Left ventricle myocardium superior (tissue), 1 donor: ENCODE measurements at places on chromosomes 4 and X. TPM values are rescaled to one million over a fixed set of nuclear protein-coding genes. Genes with fewer than 3 reads are reported as not detected.

- DNase-seq = no peak
These were observed 212.5 kb upstream of the NDST3 start for GRCh38 chr4:117821834-117822233.

- no peak for DNase-seq
These were observed 7.9 kb downstream of the BDH2 start for GRCh38 chr4:103091601-103092223.

TMPRSS11B gene
- total RNA-seq = not detected

DNA sequence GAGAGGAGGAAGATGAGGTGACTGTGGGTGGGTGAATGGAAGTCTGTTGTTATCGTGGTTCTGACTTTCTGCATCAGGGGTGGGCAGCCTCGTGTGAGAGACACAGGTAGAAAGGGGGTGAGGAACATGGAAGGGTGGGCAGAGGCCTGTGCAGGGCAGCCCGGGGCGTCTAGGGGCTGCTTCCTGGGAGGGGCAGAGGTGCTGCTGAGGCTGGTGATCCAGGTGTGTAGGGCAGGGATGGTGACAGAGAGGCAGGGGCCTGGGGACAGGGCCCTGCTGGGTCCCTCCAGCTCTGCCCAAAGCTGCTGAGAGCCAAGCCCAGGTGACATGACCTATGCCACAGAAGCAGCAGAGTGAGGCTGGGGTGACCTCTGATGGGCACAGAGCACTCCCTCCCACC, 89.7 kb upstream of the C4orf50 start:
- DNase-seq = no peak
